DND-41 (cell line): ENCODE measurements at places on chromosomes 5 and 9.

DNA sequence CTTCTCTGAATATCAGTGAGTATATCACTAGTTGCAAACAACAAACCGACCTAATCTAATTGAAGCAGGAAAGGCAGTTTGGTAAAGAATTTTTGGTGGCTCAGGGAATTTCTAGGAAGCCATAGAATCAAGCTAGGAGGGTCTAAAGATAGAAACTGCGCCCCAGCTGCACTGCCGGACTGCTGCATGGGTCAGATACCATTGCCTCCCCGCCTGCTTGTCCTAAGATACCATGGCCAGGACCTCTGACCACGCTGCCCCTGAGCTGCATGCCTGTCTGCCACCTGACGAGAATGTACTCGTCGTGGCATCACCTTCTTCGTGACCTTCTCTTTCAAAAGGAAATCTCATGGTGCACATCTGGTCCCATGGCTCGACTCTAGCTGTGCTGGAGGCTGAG lies 439.0 kb downstream of the ZSWIM6 start:
- no peak for DNase-seq

DNA sequence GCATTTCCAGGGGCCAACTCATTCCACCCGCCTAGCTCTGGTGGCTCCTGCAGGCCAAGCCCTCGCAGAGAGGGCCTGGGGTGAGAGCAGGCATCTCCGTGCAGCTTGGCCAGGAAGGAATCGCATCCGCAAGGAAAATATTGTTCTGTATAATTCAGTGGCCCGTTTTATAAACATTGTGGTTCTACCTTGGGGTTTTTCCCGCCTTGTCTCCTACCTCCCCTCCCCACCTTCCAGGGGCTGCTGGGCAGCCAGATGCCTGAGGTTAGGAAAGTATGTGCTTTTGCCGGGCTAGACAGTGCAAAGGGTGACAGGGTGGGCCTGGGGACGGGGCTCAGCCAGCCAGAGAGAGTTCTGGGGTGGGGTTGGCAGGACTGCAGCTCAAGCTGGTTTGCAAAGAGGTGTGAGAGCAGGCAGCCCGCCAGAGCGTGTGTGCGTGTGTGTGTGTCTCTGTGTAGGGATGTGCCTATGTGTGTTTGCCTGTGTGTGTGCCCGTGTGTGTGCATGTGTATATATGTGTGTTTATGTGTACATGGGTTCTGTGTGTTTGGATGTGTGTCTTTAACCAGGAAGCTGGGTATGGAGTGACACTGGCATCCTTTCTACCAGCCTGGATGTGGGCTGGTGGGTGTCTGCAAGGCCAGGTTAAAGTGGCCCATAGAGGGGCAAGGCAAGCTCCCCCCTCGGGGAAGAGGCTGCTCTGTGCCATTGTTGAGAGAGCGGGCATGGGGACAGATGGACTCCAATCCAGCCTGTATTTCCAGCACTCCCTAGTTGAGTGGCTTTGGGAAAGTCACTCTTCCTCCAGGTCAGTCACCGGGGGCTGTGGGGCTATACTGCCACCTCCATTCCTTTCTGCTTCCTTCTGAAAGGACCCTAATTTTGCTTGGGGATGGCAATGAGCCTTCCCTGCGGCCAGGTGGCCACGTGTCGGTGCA lies 10.6 kb upstream of the SLC2A6 start:
- no peak for DNase-seq

DNA sequence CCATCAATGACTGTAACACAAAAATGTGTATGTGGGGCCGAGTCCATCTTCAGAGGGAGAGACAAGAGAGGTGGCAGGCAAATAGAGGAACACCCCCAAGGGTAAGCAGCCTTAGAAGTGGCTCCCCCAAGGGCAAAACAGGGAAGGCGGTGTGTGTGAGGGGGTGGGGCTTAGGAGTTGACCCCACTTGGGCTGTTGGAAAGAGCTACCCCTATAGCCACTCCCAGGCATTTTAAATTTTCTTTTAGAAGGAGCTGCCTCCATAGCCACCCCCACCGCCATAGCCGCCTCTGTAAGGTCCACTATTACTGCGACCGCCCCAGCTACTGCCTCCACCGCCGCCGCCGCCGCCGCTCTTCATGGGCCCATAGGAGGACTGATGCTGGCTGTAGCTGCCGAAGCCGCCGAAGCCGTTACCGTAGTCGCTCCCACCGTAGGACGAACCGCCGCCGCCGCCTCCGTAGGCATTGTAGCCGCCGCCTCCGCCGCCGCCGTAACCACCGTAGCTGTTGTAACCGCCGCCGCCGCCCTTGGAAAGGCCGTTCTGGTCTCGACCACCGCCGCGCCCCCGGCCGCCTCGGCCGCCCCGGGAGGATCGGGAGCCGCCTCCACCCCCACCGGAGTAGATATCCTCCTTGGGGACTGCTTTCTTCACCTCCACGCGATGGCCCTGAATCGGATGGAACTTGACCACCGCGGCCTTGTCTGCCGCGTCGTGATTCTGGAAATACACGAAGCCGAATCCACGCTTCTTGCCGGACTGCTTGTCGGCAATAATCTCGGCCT lies 1.1 kb downstream of the HNRNPA0 start:
- DNase-seq = peak; percentile 54

GRCh38 chr9:116639251-116639741 lies 47.8 kb upstream of the TRIM32 start:
- no peak for DNase-seq

DNA sequence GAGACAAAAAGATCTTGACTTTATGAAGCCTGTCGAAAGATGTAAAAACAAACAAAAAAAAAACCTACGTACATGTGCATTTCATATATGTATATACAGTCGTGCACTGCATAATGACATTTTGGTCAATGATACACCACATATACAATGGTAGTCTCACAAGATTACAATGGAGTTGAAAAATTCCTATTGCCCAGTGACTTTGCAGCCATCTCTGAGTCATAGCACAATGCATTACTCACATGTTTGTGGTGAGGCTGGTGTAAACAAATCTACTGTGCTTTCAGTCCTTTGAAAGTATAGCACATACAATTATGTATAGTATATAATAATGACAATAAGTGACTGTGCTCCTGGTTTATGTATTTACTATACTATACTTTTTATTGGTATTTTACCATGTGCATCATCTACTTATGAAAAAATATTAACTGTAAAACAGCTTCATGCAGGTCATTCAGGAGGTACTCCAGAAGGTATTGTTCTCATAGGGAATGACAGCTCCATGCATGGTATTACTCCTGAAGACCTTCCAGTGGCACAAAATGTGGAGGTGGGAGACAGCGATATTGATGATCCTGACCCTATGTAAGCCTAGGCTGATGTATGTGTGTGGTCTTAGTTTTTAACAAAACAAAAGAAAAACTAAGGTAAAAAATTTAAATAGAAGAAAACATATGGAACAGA lies 73.7 kb upstream of the FST start:
- no peak for DNase-seq

- peak; percentile 80 for DNase-seq
These were observed 16.2 kb downstream of the TRIM7 start for GRCh38 chr5:181188700-181189362.

DNA sequence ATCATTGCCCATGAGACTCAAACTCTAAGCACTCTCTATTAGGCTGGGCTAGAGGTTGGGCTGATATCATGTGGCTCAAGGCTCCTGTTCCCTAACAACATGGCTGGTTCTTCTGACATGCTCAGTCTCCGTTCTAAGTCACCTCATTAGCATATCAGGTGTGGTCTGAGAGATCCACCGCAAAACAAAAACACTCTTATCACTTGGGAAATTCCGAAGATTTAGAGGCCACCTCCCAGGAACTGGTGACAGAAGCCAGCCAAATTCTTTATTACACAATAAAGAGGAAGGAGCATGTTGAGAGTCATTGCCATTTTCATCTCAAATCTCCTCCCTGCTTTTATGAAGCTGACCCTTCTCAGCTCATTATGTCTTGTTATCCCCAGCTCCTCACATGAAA lies 107.6 kb downstream of the MSX2 start:
- no peak for DNase-seq

GRCh38 chr5:139710319-139711066 lies 62.3 kb downstream of the CXXC5 start:
- peak; percentile 82 for DNase-seq

DNA sequence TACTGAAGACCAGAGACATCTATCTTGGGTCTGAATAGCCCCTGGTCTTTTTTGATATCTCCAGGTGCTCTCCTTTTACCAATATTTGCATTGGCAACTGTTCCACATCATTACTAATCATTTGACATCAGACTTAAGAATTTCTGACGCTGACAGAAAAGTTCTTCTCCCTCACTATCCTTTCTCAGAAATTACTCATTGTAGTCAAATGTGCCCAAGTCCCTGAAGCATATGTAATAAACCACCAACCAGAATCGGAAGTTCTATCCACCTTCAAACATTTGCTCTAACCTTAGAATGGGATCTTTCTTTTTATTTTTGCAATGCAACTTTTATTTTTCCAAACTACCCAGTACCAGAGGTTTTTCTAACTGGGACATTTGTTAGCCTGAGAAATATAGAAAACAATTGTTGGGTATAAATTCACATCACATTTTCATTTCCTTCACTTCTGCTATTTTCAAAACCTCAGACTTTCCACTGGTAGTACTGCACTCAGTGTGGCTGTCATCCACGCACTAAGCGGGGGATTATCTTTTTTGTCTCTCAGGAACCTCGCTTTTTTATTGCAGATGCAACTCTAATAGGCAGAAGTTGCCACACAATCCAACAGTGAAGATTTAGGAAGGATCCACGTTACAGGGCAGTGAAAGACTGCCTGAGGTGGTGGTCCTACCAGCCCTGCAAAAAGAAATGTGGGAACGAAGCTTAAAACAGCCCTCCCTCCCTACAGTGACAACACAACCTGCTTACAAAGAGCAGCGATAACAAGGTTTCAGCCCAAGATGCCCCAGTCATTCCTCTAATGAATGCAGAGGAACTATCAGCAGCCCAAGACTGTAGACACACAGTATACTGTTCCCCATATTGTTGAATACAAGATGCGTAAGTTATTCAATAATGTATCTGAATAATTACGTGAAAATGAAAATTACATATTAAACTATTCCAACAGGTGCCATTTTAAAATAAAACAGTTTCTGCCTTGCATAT lies 201.2 kb downstream of the EBF1 start:
- no peak for DNase-seq

DNA sequence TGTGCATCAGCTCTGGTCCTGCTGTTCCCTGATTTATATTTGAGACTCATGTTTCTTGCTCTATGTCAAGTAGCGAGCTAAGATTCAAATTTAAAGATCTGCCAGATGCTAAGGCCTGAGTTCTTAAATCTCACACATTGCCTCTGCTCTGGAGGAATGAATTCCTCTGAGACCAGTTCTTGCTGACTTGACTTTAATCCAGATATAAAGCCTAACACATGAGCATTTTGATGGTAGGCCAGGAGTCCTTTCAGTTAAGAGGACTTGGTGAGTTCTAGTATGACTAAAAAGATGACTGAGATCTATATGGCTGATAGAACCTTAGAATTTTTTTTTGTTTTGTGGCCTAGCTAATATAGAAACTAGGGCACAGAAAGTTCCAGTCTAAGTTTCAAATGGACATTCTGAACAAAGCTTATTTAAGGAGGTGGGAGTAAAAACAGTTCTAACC lies 1.3 kb upstream of the INIP start:
- no peak for DNase-seq

- DNase-seq = no peak
These were observed 22.3 kb downstream of the CAAP1 start for GRCh38 chr9:26870292-26870691.

GRCh38 chr9:105236261-105236660 lies 8.2 kb upstream of the SLC44A1 start:
- DNase-seq = no peak

DNA sequence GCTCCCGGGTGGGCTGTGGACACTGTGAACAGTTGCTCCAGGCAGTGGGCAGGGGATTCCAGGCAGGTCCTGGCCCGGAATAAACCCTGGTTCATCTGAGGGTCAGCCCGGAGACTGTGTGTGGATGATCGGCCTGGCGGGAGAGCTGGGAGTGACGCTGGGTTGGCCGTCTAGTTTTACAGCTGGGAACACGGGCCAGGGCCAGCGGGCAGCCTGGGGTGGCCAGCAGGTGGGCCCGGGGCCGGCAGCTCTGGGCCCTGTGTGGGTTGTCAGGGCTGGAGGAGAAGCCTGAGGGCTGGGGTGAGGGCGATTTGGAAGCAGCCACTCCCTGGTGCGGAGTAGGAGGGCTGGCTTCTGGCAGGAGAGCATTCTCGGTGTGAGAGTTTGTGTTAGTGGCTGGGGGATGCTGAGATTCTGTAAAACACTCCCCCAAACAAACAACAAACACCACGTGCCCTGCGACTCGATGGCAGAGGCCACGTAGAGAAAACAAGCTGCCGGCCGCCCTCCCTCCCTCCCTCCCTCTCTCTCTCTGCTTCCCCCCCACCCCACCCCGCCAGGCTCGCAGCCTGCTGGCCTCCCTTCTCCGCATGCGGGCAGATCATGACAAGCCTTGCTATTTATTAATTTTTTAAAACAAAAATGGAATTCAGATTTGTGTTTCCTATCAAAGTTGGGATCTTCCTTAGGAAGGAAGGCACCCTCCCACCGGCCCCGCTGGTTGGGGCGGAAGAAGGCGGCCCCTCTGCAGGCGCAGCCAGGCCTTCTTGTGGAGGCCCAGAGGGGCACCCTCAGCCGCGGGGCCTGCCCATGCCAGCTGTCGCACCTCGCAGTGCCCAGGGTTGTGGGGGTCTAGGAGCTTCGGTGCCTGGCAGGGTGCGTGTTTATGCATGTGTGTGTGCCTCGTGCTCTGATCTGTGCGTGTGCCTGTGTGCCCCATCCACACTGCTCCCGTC lies 49.5 kb downstream of the RXRA start:
- DNase-seq = no peak

DNA sequence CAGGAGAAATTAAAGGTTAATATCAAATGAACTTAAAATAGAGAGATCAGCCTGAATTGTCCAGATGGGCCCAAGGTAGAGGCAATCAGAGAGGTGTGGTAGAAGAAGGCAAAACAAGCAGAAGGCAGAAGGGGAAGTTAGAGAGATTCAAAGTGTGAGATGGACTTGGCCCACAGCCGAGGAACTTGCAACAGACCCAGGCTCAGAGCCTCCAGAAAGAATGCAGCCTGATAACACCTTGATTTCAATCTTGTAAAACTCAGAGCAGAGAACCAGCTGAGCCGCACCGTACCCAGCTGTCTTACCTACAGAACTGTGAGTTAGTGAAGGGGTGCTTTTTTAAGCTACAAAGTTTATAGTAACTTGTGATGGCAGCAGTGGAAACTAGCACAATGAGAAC lies 190.9 kb downstream of the RFK start:
- no peak for DNase-seq

GRCh38 chr5:167929841-167930240 lies 361.6 kb upstream of the WWC1 start:
- no peak for DNase-seq

DNA sequence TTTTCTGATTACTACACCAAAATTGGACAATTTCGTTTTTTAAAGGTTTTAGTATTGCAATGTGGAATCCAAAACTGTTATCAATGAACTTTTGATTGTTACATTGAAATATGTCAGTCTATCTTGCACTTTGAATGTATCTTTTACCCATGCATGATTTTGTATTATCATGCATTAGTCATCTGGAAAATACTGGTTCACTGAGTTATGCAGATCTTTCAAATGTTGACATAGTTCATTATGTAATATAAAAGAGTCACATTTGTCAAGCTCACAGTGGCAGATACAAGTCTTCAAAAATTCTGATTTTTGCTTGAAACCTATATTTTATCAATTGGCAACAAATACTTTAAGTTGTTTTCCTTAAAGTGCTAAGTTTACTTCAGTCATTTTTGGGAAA lies 85.2 kb downstream of the NR3C1 start:
- no peak for DNase-seq
